ENCODE measurements at places on chromosomes 5 and 9.

DNA sequence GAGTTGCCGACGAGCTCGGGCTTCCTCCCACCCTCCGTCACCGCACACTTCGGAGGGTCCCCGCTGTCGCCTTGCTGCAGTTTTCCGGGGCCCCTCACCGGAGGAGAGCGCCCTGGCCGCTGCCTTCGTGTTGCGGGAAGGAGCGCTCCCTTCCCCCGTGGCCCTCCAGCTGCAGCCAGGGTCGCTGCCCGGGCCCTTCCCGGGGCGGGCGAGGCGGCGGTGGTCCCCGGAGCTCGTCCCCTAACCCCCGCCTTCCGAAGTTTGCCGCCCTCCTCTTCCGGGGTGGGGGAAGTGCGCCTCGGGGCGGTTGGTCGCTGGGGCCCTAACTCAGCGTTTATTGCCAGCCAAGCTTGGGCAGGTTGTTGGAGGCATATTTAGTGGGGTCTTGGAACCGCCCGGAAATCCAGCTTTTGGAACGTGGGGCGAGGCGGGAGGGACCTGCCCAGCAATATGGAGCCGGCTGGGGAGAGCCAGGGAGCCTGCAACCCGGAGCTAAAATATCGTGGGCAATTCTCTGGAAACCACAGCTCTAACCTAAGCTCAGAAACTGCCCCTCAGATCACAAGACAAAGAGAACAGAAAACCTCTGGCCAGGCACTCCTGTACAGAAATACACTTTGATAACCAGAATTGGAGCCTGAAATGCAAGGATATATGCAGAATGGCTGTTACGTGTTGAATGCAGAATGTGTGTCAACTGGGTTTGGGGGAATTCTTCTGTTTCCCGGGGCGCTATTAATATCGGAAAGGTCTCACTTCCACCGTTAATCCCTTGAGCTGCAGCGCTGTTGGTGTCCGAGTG lies 890 bp downstream of the PIK3R1 start:
- peak; percentile 53 for DNase-seq

DNA sequence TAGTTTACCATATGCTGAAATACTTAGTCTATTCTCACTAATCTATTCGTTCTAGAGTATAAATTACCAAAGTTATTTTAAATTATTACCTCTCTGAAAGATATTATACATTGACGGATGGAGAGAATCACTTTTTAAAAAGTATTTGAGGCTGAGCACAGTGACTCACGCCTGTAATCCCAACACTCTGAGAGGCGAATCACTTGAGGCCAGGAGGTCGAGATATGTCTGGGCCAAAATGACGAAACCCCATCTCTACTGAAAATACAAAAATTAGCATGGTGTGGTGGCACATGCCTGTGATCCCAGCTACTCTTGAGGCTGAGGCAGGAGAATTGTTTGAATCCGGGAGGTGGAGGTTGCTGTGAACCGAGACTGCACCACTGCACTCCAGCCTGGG lies 64.0 kb upstream of the SPATA31C2 start:
- DNase-seq: peak; percentile 59

GRCh38 chr5:115439042-115439441 lies 105.5 kb downstream of the FEM1C start:
- DNase-seq: no peak

DNA sequence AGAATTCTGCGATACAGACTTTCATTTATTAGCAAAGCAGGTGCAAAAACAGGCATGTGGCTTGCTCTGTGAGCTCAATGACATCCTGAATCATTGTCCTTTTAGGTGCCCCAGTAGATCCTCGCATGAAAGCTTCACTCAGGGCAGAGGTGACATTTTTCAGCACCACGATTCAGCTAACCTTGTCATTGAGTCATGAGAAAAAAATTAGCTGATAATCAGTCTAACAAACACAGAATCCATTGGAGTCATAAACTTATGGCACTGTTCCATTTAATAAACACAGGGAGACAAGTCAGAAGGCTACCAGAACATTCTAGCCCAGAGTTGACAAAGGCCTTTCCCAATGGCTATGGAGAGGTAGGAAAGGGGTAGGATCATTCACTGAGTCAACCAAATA lies 104.8 kb upstream of the RAD23B start:
- no peak for DNase-seq

DNA sequence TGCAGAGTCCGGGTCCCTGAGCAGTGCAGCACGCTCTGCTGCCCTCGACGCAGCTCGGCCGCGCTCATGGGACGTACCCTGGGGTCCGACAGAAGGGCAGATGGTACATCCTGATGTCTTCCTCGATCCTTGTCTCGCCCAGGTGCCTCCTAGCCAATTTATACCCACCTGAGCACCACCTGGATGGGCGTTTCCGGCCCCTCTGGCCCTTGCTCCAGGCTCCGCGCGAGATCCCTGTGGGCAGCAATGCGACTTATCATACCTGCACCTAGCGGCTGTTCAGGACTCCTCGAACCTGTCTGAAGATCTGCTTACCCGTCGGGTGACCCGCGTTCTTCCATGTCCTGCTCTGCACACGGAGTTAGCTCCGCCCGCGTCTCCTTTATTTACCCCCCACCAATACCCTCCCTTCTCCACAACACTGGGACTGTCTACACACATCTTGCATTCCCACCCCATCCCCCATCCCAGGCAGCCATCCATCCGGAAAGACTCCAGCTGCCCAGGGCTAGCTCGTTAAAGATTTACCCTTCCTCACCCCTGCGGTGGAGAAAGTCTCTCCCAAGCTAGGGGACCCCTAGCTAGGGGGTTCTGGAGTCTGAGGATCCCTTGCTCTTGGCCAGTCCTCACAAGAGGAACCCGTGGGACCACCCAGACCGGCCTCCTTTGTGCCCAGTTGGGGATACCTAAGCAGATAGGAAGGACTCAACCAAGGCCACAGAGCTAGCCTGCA lies at the start of gene KIF12:
Gene KIF12 (minus strand): TSS at position 357 of the 733 bp plus-strand sequence. CDS start 16 bp downstream, at position 341.
- DNase-seq: no peak

DNA sequence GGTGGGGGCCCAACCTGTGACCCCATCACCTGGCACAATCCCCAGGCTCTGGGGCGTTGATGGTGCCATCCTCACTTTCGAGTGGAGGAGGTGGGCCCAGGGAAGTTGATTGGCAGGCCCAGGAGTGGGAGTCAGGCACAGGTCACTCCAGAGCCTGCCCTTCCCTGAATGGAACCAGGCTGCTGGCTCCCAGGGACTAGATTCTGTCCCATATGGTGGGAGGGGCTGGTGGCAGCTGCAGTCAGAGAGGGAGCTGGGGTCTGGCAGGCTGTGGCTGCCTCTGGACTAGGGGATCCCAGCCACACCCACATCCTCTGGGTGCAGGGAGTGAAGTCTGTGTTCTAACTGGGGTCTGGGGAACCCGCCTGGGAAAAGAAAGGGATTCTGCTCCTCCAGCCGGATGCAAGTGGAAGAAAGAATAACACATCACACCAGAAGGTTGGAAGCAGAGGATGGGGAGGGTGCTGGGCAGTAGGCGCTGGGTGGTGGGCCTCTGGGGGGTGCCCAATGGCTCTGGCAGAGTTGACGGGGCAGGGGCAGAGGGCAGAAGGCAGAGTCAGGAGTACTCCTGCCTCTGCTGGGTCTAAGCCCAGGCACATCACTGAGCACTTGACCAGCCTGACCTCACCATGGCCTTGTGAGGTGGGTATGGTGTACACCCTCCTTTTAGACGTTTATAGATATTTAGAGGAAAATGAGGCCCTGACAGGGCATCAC lies 25.8 kb downstream of the CEL start:
- no peak for DNase-seq

GRCh38 chr9:89993678-89994630 lies 389.1 kb downstream of the GADD45G start:
- DNase-seq: peak; percentile 56

DNA sequence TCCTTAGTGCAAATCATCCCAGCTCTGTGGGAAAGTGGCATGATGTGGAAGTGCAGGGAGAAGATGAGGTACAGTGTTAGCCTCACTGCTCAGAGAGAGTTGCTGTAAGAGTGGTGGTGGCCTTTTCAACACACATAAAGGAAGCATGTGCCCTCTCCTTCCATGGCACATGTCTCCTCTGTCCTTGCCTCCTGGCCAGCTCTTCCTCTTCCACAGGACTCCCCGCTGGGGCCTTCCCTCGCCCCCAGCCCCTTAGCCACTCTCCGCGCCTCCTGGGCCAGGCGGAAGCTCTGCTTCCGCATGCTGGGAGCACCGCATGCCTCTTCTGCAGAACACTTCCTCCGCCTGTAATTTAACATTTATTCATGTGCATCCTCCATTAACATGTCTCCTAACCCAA lies 4.8 kb upstream of the KCNMB1 start:
- DNase-seq: no peak

DNA sequence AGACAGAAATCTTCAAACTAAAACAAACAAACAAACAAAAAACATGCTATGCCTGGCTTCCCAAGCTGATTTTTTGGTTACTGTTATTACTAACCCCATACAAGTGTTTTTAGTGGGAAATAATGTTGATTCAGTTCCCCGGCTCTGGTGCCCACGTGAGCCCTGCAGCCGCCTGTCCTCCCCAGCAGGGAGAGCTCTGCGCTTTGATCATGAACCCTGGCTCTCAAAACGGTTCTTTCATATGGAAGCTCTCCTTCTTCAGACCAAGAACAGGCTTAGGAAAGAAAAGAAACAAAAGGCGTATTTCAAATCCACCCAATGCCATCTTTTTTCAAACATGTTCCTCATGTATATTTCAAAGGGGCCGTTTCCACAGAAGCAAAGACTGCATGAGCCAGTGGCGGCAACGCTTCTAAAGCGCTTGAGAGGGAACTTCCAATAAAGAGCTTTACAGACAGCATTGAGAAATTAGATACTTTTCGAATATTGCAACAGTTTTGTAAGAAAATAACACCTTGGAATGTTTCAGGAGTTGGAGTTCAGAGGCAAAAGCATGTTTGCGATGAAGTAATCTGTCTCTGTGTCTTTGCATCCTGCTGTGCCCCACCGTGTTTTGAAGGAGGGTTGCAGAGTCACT lies 74.8 kb downstream of the ICE1 start:
- peak; percentile 87 for DNase-seq

GRCh38 chr5:55633574-55634208 lies 78.4 kb downstream of the SLC38A9 start:
- DNase-seq: peak; percentile 72

GRCh38 chr5:177491429-177491945 lies 5.9 kb downstream of the PDLIM7 start:
- DNase-seq: peak; percentile 55

- peak; percentile 47 for DNase-seq
These were observed 49.9 kb downstream of the GDNF start for GRCh38 chr5:37789991-37790390.

DNA sequence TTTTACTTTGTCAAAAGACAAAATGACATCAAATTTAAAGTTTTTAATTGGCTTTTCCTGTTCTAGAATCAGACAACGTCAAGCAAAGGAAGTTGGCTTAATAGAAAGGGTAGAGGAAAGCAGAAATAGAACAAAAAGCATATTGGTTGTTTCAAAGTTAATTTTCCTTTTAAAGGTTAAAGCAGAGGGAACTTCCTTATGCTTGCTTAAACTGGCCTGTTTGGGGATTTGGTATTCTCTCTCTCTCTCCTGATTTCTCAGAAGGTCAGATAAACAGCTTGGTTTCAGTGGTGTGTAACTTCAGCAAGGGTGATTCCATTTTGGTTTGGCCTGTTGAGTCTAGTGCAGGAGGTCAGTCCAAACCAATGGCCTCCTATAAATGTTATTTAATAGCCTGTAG lies 127.1 kb downstream of the SMARCA2 start:
- DNase-seq: no peak

- no peak for DNase-seq
These were observed 222.7 kb upstream of the ACO1 start for GRCh38 chr9:32161720-32162119.

GRCh38 chr5:147748590-147748989 lies 33.9 kb downstream of the JAKMIP2 start:
- DNase-seq: no peak

GRCh38 chr5:147554261-147554817 lies 44.5 kb upstream of the DPYSL3 start:
- DNase-seq: peak; percentile 85

DNA sequence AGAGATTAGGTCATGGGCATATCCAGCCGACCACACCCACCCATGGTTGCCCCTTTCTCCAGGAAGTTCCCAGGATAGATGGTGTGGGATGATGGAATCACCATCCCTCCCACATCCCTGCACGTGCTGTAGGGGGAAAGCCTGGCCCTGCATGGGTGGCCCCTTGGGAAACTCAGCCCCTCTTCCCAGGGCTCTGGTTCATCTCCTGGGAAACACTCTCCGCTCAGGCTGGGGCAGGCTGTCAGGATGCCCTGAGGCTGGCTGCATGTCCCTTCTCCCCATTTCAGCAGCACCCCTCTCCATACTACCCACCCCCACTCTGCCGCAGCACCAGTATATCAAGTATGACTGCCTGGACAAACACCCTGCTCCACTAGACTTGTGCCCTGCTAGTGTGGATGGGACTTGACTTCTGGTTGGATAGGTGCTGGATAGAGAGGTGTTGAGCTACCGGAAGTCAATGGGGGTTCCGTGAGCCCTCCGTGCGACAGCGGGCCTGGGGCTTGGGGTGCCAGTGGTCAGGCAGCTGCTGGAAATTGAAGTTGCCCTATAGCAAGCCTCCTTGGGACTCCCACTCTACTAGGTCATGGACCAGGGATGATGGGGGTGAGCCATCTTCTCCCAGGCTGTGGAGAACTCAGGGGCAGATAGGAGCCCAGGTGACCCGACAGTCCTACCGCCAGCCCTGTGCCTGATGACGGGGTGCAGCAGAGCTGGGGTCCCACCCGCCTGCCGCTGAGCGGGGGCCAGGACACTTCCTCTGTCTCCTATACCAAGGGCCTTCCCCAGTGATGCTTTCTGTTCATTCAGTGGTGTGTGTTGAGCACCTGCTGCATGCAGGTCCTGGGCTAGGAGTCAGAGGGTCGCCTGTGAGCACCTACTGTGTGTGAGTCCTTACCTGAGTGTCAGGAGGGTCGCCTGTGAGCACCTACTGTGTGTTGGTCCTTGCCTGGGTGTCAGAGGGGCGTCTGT lies 69.4 kb upstream of the COL5A1 start:
- DNase-seq: no peak

DNA sequence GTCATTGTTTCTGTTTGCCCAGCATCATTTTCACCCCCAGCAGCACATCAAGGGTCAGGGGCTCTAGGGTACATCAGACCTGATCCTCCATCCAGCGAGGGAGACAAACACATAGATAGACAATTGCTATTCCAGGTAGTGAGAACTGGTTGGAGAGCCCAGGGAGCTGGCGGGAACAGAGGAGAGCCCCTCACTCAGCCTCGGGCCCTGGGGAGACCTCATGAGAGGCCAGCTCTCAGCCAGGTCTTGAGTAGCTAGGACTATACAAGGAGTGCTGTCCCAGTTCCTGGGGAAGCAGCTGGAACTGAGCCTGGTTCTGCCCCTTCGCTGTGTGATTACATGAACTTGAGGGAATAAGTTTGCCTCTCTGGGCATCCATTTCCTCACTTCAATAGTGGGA lies 80.3 kb downstream of the HRH2 start:
- no peak for DNase-seq

- no peak for DNase-seq
These were observed 213.4 kb downstream of the TRIM32 start for GRCh38 chr9:116900543-116900942.

Data from choroid plexus epithelial cell (primary cell).